Left colon (tissue), 2 donors: ENCODE measurements at places on chromosomes 11 and 22.
A peak's percentile ranks its signal among the peaks of the same experiment; 100 is the strongest.

GRCh38 chr22:28477556-28477955 lies 202.1 kb downstream of the TTC28 start:
- no peak for DNase-seq

GRCh38 chr22:50621356-50621880 lies 6.5 kb downstream of the ARSA start:
- no peak for DNase-seq

GRCh38 chr11:4098026-4098621 lies 3.5 kb downstream of the RRM1 start:
- DNase-seq = no peak

DNA sequence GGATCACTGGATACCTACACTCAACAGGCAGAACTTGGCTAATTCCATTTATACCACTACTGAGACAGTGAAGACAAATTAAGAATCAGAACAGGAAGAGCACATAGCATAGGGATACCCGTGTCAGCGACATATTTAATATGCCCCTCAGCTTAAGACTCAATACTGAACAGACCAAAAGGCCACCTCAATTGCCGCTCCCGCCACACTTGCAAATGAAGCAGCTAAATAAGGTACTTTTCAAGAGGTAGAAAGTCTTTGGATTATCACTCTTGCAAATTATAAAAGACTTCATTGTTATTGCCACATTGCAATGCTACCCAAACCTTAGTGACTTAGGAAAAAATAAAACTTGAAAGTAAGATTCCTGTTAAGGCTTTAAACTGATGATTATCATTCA lies 3.1 kb downstream of the DDX17 start:
- DNase-seq = no peak

- DNase-seq = no peak
These were observed 10.1 kb downstream of the SUSD2 start for GRCh38 chr22:24191381-24191841.

DNA sequence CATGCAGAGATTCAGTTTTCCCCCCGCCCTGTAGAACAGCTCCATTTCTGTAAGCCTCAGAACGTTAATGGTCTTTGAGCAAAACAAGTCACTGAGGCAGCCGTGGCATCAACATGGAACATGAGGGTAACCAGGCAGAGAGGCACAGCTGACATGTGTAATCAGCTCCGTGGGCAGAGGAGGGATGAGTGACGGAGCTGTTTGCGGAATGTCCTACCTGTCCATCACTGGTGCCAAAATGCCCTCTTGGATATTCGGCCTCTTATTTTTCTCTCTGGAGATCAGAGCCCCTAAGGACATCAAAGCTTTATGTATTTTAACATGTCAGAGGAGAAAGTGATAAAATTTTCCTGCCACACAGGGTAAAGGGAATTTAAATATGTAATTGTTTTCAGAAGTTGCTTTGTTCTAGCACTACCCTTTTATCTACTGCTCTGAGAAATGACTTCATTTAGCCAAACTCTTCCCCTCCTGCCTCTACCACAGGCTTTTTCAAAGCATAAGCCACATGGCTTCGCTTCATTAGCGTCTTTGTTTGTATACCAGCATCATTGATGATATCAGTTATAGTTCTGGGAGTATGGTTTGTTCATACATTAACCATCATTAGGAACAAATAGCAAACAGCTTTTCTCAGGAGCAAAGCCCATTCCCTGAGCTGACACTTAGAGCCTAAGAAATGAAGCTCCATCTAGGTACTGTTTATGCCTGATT lies 32.9 kb downstream of the C11orf71 start:
- DNase-seq = no peak

- DNase-seq = no peak
These were observed 75.4 kb downstream of the MAML2 start for GRCh38 chr11:96267496-96268032.

GRCh38 chr22:50186761-50187523 lies 1.2 kb downstream of the TRABD start:
- DNase-seq = peak; percentile 75

DNA sequence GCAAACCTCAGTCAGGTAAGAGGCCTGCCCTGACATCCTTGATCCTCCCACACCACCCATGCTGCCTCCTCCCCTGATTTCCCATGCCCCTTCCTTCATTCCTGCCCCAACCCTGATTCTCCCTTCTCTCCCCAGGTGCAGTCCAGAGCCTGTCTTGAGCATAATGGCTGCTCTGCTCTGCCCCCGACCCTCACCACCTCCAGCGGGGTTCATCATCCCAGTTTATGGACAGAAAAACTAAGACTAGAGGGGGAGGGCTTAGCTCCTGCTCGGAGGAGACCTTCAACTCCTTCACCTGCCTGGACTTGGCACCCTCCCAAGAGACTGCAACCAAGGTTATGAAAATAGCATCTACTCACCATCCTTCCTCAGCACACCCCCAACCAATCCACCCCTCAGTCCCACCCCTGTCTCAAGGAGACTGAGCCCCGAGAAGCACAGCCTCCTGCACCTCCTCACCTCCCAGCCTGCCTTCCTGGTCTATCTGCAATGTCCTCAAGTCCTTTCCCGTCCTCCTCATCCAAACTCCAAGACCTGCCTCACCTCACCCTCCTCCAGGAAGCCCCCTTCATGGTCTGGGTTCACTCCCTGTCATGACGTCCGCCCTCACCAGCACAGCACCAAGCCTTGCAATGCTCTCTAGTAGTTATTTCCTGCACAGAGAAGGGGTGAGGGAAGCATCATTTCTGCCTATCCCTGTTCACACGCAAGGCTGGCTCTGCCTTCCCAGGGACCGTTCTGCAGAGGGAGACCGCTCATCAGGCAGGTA lies 103.1 kb downstream of the PDE2A start:
- no peak for DNase-seq

GRCh38 chr11:106087815-106088435 lies 10.5 kb downstream of the AASDHPPT start:
- peak; percentile 41 for DNase-seq

GRCh38 chr11:996681-997080 lies 39.8 kb downstream of the MUC6 start:
- DNase-seq = no peak

GRCh38 chr11:133809569-133810491 lies 35.5 kb downstream of the SPATA19 start:
- DNase-seq = no peak

GRCh38 chr22:37806409-37807333 lies 1.1 kb upstream of the GCAT start:
- peak; percentile 63 for DNase-seq

DNA sequence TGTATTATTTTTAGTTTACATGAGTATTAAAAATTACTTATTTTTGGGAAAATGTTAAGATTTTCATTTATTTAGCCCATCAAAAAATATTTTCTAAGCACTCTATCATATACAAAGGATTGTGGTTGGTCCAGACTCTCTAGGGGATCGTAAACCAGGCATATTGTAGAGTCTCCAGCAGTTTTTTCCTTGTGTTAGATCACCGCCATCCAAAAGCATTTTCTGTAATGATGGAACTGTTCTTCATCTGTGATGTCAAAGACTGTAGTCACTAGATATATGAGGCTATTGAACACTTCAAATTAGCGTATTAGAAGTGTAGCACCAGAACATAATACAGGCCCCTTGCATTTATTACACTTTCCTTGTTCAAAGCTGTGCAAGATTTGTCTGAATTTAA lies 154.9 kb downstream of the SBF2 start:
- no peak for DNase-seq

- no peak for DNase-seq
These were observed 64.7 kb downstream of the DENND5A start for GRCh38 chr11:9200471-9200870.

DNA sequence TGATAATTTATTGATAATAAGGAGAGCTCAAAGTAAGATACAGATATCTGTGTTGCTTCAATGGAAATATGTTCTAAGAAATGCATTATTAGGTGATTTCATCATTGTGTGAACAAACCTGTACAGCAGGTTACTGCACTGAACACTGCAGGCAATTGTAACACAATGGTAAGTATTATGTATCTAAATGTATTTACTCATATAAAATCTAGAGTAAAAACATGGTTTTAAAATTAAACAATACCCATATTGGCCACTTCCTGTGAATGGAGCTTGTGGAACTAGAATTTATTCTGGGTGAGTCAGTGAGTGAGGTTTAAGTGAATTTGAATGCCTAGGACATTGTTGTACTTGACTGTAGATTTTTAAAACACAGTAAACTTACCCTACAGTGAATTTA lies 722.9 kb upstream of the RAG2 start:
- no peak for DNase-seq

GRCh38 chr22:49953027-49953679 lies 7.4 kb upstream of the PIM3 start:
- DNase-seq = peak; percentile 51
